ENCODE measurements at places on chromosomes 3 and 15.
A peak's percentile ranks its signal among the peaks of the same experiment; 100 is the strongest.

- DNase-seq = no peak
Measured at GRCh38 chr3:158790901-158791589, 10.8 kb upstream of the MFSD1 start.

- DNase-seq = no peak
Measured at GRCh38 chr3:52017586-52017985, 21.9 kb upstream of the RPL29 start.

DNA sequence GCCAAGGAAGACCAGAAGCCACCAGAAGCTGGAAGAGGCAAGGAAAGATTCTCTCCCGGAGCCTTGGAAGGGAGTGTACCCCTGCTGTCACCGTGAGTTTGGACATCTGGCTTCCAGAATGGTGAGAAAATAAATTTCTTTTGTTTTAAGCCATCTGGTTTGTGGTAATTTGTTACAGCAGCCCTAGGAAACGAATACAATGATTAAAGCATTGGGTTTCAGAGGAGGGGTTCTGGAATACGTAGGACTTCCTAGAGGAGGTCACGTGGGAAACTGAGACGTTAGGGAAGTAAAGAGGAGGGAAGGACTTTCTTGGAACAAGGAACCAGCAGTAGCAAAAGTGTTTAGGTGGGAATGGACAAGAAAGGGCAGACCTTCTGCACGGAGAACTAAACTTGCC is 377.7 kb downstream of the IL20RB start:
- no peak for DNase-seq

- DNase-seq = no peak
Measured at GRCh38 chr3:177807150-177807875, 610.0 kb upstream of the TBL1XR1 start.

DNA sequence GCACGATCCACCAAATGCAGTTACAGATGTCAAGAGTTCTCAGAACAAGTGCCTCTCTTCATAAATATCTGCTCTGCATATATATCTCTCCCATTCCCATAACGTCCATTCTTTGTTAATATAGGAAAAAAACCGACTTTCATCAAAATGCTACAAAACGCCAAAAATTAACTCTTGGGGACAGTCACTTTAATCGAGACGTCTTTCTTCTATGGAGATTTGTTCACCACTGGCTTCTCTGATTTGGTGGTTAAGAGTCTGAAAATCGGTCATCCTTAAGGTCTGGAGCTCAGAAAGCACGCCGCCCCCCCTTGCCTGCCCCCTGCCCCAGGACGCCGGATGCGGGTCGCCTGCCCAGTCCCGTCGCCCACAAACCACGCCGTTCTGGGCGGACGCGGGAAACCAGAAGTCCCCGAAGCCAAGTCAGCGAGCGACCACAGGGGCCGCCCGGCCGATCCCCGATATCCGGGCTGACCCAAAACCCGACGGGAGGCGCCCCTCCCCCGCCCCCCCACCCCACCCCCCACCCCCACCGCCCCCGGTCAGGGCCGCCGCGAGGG is 252.7 kb downstream of the TJP1 start:
- DNase-seq = no peak

GRCh38 chr3:183537295-183537730 is 18.2 kb downstream of the KLHL6 start:
- no peak for DNase-seq

DNA sequence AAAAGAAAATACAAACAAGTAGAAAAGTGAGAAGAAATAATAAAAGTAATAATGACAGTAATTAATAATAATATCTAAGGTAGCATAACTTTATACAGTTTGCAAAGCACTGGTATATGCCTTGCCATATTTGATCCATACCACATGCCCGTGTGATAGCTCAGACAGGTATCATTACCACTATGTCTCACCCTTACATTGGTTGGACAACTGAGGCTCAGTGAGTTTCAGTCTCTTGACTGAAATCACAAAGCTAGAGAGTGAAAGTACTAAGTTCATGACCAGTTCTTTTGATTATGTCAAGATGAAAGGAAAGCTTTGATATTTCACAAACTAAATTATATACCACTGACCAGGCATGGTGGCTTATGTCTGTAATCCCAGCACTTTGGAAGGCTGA is 408.9 kb downstream of the GAP43 start:
- DNase-seq = no peak

DNA sequence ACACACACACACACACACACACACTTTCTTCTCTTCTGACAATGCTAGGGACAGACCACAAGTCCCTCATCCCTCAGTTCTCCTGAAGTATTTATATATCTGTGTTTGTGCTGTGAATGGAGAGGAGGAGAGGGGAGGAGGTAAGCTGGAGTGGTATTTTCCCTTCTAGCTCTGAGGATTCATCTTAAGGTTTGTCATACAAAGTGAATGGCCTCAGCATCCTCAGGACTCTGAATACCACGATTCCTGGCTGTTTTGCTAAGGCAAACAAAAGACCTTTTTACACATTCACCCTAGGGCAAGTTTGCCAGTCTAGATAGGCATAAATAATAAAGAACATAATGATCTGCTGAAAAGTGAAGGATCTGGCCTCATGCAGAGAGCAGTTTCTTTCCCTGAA is 65.7 kb upstream of the CHMP2B start:
- no peak for DNase-seq

GRCh38 chr15:67296684-67297083 is 42.1 kb downstream of the IQCH start:
- DNase-seq = no peak

DNA sequence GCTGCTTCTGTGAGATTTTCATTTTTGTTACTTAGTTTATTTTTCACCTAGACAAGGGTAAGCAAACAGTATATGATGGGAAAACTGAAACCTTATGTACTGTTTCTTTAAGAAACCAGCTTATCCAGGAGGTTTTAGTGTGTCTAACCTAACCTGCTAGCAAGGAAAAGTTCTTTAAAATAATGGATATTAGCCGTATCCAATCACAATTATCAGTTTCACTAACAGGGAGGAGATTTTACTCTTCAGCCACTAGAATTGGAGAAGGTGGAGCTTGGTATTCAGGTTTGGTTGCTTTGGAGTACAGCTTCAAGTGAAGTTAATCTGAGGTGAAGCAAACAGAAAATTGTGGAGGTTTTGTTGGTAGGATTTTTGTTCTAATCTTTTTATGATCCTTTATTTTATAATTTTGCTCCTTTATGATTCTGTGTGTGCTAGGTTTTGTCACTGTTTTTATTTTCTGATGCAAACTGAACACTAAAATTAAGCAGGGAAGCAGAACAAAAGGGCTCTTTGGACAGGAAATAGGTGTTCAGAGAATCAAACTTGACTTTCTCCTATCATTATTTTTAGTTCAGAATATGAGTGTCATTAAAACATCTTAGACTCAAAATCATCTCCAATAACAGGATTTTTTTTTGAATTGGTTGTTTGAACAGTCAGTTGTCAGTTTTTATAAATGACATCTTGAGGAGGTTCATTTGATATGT is 13.0 kb downstream of the ZFAND6 start:
- peak; percentile 72 for DNase-seq

GRCh38 chr3:2837239-2837638 is 272.9 kb downstream of the IL5RA start:
- no peak for DNase-seq

- no peak for DNase-seq
Measured at GRCh38 chr15:68223171-68223570, 6.4 kb downstream of the CLN6 start.

DNA sequence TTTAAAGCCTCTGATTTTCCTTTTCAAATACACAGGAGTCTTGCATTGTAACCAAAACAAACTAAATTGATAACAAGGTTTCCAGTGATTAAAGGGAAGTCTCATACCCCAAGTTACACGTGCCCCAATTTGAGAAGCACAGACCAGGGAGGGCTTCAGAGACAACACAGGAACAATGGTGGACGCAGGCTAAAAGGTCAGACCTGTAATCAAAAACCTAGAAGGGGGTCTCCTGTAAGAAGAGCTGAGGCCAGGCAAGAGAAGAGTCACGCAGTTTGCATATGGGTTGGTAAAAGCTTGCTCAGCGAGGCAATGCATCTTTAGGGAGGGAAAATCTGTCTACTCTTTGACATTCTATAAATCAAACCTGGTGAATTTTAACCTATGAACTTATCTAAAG is 58.6 kb upstream of the MCF2L2 start:
- DNase-seq = no peak

GRCh38 chr15:59104602-59104911 is 389 bp upstream of the CCNB2 start:
- DNase-seq = no peak

DNA sequence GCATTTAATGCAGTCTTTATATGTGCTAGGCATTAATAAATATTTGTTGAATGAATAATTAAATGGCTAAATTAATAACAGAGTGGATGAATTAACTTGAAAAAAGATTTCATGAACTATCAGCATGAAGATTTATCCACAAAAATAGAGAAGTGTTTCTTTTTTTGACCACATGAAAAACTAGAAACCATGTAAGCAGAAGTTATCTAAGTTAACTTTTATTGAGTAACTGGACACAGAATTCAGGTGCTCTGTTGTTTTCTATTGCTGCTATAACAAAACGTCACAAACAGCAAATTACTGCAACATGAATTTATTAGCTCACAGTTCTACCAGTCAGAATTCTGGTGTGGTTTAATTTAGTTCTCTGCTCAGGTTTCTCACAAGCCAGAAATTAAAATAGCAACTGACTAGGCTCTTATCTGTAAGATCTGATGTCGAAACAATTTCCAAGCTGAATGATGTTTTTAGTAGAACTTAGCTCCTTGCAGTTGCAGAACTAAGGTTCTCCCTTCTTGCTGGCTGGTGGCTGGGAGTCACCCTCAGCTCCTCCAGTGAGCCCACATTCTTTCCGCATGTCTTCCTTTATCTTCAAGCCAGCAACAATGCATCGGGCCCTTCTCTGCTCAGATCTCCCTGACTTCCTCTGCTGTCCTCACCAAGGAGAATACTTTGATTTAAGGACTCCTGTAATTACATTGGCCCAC is 810.2 kb upstream of the ALCAM start:
- DNase-seq = no peak

GRCh38 chr3:66390013-66390412 is 110.8 kb downstream of the LRIG1 start:
- DNase-seq = no peak

DNA sequence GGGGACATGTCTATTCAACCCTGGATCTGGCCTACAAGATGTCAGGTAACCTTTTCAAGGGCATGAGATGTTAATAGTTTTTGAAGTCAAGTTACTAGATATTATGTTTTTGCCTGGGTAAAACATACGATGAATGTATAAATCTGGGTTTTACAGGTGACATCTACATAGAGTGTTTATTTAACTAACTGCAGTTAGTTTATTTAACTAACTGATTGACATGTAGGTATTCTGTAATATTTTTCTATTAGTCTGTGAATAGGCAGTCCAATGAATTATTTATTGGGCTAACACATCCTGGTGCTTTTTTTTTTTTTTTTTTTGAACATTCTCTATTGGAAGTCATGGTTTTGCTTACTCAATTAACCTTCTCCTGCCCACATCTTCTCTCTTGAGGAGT is 38.7 kb upstream of the TNIK start:
- DNase-seq = no peak

DNA sequence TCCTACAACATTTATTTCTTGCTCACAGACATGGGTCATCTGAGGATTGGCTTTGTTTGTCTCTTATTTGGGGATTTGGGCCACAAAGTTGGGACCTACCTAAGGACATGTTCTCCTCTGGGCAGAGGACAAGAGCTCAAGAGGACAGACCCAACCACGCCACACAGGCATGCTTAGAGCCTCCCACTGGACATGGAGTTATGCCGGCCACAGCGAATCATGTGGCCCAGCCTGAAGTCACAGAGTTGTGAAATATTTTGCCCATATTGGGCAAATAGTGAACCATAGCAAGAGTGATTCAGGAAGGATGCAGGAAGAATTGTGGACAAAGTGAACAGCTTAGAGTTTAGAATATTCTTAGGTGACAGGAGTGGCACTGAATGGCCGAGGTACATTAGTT is 9.9 kb downstream of the TRAK1 start:
- no peak for DNase-seq

- DNase-seq = no peak
Measured at GRCh38 chr3:141346007-141346406, 22.3 kb upstream of the ZBTB38 start.

- DNase-seq = no peak
Measured at GRCh38 chr3:79761441-79761840, 6.4 kb downstream of the ROBO1 start.

DNA sequence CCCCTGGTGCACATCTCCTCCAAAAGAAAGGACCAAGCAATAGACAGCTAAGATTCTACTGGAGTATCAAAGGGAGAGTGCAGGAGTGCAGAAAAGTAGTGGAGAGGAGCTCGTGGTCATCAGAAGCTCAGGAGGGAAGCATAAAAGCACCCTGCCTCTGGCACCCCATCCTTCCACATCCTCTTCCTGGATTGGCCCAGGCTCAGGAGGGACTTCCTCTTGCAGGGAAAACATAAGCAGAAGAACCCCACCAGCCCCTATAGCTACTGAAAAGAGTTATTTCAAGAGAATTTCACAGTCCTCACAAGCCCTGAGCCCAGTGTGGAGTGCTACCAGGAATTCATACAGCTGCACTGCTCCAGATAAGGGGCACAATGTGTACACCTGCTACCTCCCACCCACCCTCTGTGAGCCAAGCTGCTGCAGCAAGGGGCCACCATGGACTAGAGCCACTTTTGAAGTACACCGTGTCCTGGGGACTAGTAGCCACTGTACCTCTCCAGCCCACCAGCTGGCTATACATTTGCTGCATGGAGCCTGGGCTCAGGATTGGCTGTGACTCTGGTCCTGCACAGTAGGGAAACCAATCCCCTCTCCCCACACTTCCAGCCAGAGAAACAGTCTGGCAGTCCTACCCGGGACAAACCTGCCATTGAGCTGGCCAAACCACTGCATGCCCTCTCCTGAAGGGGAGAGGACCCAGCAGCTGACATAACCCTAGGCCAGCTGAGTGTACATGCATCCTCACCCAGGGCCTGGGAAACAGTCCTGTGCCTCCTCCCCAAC is 43.0 kb downstream of the CD200R1 start:
- no peak for DNase-seq

GRCh38 chr3:12910356-12911099 is 69.2 kb upstream of the RPL32 start:
- DNase-seq = no peak

DNA sequence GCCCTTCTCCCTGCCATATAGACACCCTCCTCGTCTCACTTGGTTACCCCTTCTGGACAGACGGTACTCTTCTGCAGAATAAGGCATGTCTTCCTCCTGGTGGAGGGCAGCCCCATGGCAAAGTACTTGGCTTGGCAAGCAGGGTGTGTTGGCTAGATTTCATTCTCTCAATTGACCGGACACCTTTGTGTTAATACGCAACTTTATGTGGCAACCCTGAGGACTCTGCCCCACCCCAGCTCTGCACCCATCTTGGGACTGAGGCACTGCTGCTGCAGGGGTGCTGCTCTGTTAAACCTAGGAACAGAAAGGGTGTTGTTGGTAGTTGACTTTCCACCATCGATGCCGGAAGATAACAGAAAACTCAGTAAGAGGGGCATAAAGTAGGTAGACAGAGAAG is 55.2 kb downstream of the PTPRG start:
- DNase-seq = no peak

DNA sequence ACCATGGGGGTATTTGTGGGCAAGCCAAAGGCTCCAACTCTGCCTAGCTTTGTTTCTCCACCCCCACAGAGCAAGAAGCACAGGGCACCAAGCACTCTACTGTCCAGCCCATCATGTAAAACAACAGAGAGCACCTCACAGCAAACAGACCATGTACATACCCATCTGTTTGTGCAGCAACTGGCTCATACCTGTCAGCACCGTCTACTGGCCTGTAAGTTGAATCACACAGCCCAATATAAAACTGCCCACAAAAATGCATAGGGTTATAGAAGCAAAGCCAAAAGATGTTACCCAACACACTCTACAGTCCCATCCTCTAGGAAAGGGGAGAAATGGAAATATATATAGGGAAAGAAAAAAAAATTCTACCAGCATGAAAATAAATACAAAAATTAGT is 139.7 kb upstream of the CPNE4 start:
- no peak for DNase-seq
